ENCODE measurements at places on chromosomes 3 and 15.

- DNase-seq: no peak
Observed at GRCh38 chr3:138854204-138854603, 19.5 kb upstream of the PIK3CB start.

DNA sequence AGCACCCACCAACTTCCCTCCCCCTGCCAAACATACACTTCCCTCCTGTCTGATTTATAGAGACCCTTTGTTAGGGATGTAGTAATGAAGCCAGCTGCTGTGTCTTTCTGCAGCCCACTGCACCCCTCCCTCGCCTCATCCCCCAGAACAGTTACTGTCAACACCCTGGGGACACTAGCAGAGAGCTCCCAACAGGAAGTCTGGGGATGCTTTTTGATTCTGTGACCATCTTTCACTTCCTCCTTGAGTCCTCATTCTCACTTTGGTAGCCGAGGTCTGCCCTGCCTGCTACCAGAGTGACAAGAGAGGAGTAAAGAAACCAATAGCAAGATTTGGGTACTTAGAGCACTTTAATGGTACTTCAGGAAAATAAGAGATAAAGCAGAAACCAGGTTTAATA is 201.6 kb downstream of the SATB1 start:
- no peak for DNase-seq

DNA sequence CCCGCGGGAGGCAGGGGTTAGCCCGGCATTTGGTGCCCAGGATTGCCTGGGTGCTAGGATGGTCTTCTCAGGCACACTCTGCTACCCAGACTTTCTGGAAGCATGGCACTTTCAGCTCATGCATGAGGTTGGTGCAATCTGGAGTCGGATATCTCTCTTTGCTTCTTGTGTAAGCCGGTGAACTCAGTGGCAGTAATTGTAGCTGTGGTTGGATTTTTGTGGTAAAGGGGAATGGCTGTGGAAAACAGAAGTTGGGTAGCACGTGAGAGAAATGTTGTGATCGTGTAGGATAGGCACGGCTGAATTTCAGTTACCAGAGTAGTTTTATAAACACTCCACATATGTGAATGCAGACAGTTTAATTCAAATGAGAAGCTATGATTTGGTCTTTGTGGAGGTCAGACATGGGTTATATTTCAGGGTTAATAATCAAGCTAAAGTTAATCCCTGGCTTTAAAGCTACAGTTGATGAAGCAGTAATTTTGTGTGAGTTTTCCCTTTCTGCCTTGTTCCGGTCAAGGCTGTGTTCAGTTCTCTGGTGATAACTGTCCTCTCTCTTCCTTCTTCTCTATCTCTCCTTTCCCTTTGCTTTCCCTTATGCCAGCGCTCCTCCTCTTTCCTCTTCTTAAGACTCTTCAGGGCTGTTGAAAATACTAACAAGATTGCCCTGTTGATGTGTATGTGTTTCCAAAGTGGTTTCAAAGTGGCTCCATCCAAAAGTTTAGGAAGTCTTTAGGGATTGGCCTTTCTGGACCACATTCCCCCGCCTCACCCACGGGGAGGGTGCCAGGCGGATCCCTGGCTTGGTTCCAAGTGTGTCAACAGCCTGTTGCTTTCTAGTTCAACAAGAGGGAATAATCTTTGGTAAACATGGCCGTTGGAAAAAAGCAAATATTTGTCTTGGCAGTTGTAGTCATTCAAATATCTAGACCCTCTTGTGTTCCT is 404.6 kb upstream of the C2CD4B start:
- peak; percentile 89 for DNase-seq

- no peak for DNase-seq
Observed at GRCh38 chr15:36251450-36251849, 328.0 kb upstream of the CDIN1 start.

DNA sequence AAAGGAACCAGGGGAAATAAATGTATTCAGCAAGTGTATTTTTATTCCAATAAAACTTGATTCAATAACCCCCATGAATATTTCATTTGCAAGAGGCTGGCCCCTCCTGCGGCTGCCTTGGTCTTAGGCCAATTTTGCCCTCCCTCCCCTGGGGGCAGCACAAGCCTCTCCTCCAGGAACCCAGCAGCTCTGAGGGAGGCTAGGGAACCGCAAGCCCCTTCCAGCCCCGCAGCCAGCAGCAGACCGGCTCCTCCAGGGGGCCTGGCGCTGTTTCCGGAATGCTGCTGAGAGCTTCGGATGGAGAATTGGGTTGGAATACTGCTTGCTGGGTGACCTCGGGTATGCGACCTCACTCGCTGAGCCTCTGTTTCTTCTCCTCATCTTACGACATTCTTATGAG is 150.1 kb downstream of the RAB11A start:
- DNase-seq: no peak

- DNase-seq: peak; percentile 26
Observed at GRCh38 chr15:34119291-34119690, 17.4 kb downstream of the PGBD4 start.

DNA sequence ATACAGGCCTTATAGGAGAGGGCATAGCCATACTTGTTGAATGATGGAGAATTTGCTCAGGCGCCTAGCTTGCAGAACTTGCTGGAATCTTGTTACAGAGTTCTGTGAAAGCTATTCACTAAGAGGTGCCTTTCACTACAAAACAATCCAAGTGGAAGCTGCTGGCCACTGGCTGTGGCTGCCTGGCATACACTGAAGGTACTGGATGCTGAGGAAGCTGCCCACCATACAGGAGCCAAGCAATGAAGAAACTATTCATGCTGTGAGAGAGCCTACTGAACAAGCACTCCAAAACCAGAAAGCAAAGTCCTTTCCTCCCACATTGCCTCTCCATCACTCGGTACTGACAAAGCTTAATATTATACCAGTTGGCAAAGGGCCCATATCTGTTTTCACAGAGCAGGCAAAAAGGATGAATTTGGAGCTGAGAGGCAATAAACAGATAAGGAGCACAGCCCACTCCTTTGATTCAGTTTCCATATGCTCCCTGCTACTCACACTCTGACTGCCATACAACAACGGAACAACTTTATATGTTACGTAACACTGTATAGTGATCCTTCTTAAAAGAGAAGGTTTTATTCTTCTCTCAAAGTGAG is 192.6 kb upstream of the ALCAM start:
- DNase-seq: no peak
